ENCODE measurements at places on chromosomes 5 and 9. TPM values are rescaled to one million over a fixed set of nuclear protein-coding genes. Genes with fewer than 3 reads are reported as not detected.

The IFNA16 gene
- not detected for total RNA-seq

The SOWAHA gene
- total RNA-seq: not detected

The TMEM203 gene
- 24.6 TPM for total RNA-seq

The BAAT gene
- total RNA-seq: not detected

The RIC1 gene
- 49.8 TPM for total RNA-seq

The EXD3 gene
- 35.6 TPM for total RNA-seq

The GABRP gene
- total RNA-seq: 20.6 TPM

The NR5A1 gene
- total RNA-seq: 1.2 TPM

The PCDHA7 gene
- total RNA-seq: 0.49 TPM

The PCDH1 gene
- total RNA-seq: 38.8 TPM

The OTP gene
- total RNA-seq: not detected

The TSLP gene
- 2.0 TPM for total RNA-seq

The HSD17B4 gene
- 137 TPM for total RNA-seq

The DNAJB5 gene
- total RNA-seq: 6.9 TPM

The ABCA1 gene
- 30.7 TPM for total RNA-seq

The FBN2 gene
- total RNA-seq: 0.49 TPM

The PLAC8L1 gene
- not detected for total RNA-seq
